ENCODE measurements at places on chromosomes 13 and 19. TPM values are rescaled to one million over a fixed set of nuclear protein-coding genes. Genes with fewer than 3 reads are reported as not detected.

DNA sequence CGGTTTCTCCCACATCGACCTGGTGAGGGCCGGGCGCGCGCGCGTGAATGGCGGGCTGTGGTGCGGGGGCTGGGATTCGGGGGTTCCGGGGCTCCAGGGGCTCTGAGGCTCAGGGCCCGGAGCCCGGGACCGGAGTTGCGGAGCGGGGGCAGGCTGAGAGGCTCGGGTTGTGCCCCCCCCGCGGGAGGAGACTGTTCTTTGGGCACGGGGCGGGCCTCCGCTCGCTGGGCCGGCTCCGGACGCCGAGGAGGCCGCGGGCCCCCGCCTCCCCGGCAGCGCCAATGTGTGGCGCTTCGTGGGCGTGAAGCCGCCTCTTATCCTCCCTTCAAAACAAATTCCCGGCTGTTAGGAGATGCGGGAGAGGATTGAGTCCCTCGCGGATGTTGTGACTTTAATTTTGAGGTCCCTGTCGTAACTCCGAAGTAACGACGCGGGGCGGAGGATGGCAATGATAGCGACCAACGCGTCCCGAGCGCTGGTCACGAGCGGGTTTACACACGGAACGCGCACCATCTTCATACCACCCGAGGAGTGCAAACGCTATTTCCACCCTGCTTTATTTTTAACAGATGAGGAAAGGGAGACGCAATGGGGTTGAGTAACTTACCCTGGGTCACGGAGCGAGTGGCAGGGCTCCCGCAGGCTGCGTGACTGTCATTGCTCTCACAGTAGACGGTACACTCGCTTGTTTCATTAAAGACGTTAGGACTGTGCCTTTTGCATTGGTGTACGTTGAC, 536 bp downstream of the UBA2 start:
- DNase-seq = peak; percentile 40

- DNase-seq = peak; percentile 89
These were observed 118.0 kb upstream of the POSTN start for GRCh38 chr13:37716420-37717195.

- DNase-seq = no peak
These were observed 69.2 kb downstream of the ATP11A start for GRCh38 chr13:112759053-112759452.

DNA sequence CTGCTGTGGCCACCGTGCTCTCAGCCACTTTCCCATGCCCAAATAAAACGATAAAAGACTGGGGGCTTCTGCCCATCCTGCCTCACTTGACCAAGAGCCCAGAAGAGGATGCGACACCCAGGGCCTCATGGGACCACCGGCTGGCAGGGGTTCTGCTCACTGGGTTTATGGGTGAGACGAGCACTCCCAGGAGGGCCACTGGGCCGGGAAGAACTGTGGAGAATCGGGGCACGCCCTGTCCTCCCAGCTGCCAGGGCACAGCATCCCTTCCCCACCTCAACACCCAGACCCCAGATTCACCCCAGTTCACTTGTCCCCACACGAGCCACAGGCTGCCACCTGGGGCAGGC, 4.7 kb upstream of the F10 start:
- no peak for DNase-seq

- DNase-seq = no peak
These were observed 8.3 kb downstream of the TEKTIP1 start for GRCh38 chr19:3547301-3547731.

- DNase-seq = no peak
These were observed 991 bp downstream of the ABHD17A start for GRCh38 chr19:1884291-1884718.

- peak; percentile 51 for DNase-seq
These were observed 106.1 kb downstream of the DHRS12 start for GRCh38 chr13:51697855-51698254.

GDF15 gene
- 24.3 TPM for polyA plus RNA-seq

ATP4A gene
- not detected for polyA plus RNA-seq

- DNase-seq = no peak
These were observed 19.7 kb downstream of the ACOD1 start for GRCh38 chr13:76968041-76968440.

BABAM1 gene
- polyA plus RNA-seq = 68.8 TPM

- DNase-seq = peak; percentile 85
These were observed 10.4 kb upstream of the JUND start for GRCh38 chr19:18291590-18292461.

GRCh38 chr13:106034201-106034600, 501.3 kb downstream of the EFNB2 start:
- DNase-seq = no peak

DNA sequence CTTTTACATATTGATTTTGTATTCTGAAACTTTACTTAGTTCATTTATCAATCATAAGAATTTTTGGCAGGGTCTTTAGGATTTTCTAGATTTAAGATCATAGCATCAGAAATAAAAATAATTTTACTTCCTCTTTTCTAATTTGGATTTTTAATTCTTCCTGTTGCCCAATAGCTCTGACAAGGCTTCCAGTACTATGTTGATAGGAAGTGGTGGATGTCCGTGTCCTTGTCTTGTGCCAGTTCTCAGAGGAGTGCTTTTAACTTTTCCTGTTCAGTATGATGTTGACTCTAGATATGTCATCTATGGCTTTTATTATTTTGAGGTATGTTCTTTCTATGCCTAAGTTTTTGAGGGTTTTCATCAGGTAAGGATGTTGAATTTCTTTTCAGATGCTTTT, 7.7 kb upstream of the KIR2DL4 start:
- DNase-seq = no peak

- DNase-seq = no peak
These were observed 1.4 kb upstream of the ZNF414 start for GRCh38 chr19:8515317-8515716.

DNA sequence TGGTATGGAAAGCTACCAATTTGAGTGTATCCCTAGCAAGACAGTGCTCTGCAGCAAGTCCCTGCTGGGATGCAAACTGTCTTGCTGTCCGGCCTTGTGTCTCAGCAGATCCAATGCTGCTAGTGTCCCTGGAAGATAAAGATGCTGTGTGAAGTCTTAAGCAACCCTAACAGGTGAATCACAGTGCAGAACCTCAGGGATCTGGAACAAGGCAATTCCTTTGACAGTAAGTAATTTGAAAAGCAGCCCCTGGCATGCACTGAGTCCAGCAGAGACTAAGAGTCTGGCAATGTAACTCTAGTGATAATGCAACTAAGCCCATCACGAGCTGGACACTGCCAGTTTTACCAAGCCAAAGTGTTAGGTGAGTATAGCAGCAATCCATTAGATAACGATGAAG, 1.7 kb upstream of the UCHL3 start:
- no peak for DNase-seq

CADM4 gene
- polyA plus RNA-seq = 0.49 TPM

DNA sequence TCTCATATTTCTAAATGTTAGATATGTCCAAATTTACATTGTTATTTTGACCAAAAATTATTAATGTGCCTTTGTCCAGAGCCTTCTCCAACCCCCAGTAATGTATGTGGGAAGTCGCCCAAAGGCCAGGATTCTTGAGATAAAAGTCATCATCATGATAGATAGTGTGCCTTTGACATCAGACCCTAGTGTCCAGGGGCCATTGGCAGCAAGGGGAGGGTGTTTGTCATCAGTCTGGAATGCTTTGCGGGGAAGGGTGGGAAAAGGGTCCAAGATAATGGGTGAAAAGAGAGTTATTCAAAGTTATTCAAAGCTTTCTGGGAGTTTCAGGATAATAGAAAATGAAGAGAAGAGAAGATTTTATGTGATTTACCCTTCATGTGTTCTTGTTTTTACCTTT, 909.5 kb upstream of the GPC6 start:
- peak; percentile 80 for DNase-seq

ZNF536 gene
- polyA plus RNA-seq = 0.16 TPM

DNA sequence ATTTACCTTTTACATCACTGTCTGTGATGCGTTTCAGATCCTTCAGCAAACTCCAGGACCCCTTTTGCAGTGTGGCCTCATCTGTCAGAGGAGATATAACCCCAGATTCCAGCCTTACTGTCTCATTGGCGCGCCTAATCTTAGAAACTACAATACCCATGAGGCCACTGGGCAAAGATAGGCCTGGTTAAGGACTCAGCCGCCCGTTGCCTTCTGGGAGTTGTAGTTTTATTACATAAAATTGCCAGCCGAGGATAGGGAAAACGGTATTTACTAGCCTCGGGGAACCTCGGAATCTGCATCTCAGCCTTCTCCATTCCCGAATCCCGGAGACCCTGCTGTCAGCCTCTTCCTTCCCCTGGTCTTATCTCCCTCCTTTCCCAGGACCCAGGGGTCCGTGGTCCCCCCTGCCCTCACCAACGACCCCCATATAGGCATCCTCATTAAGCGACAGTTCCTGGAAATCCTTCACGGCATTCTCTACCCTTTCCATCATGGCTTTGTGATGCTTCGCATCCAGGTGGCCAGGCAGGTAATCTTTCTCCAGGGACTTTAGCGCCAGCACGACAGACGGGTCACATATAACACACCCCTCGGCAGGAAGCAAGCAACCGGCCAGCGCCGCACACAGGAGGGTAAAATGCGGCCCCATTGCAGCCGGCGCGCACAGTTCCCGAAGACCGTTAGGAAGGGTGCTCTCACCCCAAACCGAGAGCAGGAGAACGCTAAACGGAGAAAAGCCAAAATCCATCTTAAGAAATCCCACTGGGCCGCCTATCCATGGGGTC, 1.3 kb downstream of the IZUMO1 start:
- peak; percentile 56 for DNase-seq

- DNase-seq = peak; percentile 88
These were observed at the start of gene S1PR2 for GRCh38 chr19:10230861-10231611. S1PR2 (minus strand) TSS chr19:10231331; CDS start chr19:10224905, 6,426 bp downstream.

PLEKHJ1 gene
- 41.3 TPM for polyA plus RNA-seq

DNA sequence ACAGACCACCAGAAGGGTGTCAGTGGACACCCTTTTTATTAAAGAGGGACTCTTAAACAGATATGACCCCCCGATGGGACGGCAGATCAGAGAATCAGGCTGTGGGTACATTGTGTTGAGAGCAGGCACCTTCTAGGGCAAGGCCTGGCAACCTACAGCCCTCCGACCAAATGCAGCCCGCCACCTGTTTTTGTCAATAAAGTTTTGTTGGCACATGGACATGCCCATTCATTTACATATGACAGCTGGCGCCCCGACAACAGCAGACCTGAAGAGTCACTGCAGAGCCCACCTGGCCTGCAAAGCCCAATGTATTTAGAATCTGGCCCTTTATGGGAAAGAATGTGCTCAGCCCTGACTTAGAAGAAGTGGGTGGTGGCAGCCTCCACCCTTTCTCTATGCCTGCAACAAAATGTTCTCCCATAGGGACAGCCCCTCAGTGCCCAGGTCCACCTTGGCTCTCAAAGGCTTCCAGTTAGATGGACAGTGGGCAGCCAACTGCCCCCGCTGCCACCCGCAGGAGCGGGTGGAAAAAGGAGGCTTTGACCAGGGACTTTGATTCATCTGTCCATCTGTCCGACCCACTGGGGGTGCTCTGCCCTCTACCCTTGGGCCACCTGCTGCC, 184.9 kb downstream of the PTPRS start:
- no peak for DNase-seq

DNA sequence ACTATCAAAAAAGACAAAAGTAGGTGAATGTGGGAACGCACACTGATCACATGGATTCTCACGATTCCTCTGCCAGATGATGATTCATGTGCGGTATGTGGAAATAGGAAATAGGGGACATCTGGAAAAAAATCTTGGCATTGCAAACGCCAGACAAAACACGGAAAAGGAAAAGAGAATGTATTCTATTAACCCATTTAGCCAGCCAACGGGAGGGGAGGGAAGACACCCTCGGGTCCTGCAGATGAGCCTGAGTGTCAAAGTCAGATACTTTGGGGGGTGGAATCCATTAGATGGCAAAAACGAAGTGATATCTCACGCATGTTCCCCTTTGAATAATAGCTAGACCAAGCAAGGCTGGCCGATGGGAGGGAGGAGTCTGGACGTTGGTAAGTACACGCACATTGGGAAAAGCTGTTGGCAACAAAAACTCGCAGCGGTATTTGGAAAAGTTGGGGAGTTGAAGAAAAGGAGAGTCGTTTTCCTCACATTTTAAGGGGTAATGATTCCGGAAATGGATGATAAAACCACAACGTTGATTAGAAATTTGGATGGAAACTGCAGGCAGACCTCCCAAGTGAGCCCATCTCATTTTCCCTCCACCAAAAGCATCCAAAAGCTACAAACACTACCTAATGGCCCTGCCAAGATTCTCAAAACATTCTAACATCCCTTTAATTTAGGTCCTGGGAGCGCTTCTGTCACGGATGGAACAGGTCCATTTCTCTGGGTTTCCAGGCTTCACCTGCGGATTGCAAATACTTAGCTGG, 73.6 kb downstream of the COL4A1 start:
- peak; percentile 95 for DNase-seq

DNA sequence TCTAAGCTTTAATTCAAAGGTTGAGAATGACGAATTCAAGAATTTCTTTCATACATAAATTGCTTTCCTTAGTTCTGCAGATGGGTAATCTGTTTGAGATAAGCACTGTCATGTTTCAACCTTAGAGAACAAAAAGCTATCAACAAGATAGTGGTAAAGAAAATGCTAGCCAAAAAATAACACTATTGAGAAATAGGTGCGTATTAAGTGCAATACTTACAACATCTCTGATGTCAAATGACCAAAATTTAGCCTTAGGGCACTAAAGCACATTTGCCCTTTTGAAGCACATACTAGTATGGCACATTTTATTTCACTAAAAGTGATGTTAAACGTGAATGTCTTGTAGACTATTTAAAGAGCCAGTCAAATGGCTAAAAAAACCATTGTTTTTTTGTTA, 4.9 kb downstream of the KBTBD6 start:
- DNase-seq = peak; percentile 19

- DNase-seq = no peak
These were observed 41.8 kb downstream of the MBD3L2B start for GRCh38 chr19:6979399-6979798.

GRCh38 chr13:41312176-41312500, 1.1 kb downstream of the NAA16 start:
- peak; percentile 41 for DNase-seq

MYPOP gene
- polyA plus RNA-seq = 0.81 TPM
